ENCODE measurements at places on chromosomes 7 and 10. TPM values are rescaled to one million over a fixed set of nuclear protein-coding genes. Genes with fewer than 3 reads are reported as not detected.

Gene ANTXRL
- not detected for polyA plus RNA-seq

Gene UNC5B
- polyA plus RNA-seq: 2.8 TPM

Gene ELN
- 49.6 TPM for polyA plus RNA-seq

Gene WDR86
- 13.6 TPM for polyA plus RNA-seq

Gene TUBB8
- polyA plus RNA-seq: 0.17 TPM

Gene MUC3A
- 2.5 TPM for polyA plus RNA-seq

Gene CHAT
- not detected for polyA plus RNA-seq

Gene NANOS1
- 1.6 TPM for polyA plus RNA-seq

Gene UPK3BL2
- polyA plus RNA-seq: 6.8 TPM

Gene PHF14
- polyA plus RNA-seq: 10.2 TPM

Gene SPDYE18
- polyA plus RNA-seq: 0.51 TPM

Gene GLRX3
- 65.7 TPM for polyA plus RNA-seq

Gene TRIM50
- 1.2 TPM for polyA plus RNA-seq

Gene SAMD9L
- polyA plus RNA-seq: 2.0 TPM

Gene KIF11
- polyA plus RNA-seq: 0.45 TPM

Gene LLCFC1
- polyA plus RNA-seq: not detected

Gene LRIT1
- polyA plus RNA-seq: not detected

Data from adipose tissue (tissue), 3 donors.